ENCODE measurements at places on chromosomes 7 and 10.

DNA sequence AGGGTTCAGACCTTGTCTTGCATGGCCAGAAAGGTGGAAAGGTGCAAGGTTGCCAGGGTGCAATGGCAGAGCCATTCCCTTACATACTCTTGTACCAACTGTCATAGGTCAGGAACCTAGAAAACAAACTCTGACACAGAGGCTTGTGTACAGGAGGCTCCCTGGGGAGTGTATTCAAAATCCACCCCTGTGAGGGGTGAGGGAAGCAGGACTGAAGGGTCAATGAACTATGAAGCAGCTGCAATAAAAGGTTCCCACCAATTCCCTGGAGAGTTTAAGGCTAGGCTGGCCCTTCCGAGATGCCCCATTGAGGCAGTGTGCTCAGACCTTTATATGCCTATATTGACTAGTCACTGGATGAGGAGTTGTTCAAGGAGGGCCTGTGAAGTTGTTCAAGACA, 13.9 kb upstream of the CUZD1 start:
- DNase-seq = no peak

- no peak for DNase-seq
Measured at GRCh38 chr10:117884093-117884492, 162.6 kb downstream of the RAB11FIP2 start.

DNA sequence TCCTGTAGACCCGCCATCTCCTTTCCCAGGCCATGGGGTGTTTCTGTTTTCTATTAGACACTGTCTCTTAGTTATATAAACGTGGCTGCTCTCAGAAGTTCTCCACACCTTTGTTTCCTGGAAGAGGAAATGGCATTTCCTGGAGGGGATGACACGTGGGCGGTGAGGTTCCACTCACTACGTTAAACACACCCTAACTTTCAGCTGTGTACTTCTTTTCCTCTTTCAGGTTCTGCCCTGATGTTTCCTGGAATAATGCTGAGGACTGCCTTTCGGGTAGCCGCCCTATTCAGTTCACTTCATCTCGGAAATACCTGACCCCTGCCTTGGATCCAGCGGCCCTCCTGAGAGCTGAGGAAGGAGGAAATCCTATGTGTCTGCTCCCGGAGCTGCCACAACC, 3.4 kb upstream of the PRKCQ start:
- DNase-seq = peak; percentile 75

- DNase-seq = no peak
Measured at GRCh38 chr7:69656077-69656476, 57.8 kb downstream of the AUTS2 start.

- DNase-seq = no peak
Measured at GRCh38 chr7:116583653-116584052, 58.8 kb downstream of the CAV1 start.

DNA sequence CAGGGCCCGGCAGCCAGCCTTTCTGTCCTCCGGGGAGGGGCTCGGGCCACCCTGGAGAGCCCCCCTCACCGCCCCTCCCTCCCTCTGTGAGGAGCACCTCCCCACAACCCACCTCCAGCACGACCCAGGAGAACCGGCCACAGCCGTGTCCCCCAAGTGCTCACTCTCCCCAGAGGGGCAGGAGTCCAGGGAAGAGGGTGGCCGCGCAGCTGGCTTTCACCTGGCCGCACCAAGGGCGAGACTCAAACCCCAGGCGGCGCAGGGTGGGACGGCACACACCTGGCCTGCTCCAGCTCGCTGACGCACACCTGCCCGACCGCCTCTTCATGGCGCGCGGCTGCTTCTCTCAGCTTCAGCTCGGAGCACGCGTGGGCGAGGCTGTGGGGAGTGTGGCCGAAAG, 73.4 kb downstream of the CFAP46 start:
- no peak for DNase-seq

DNA sequence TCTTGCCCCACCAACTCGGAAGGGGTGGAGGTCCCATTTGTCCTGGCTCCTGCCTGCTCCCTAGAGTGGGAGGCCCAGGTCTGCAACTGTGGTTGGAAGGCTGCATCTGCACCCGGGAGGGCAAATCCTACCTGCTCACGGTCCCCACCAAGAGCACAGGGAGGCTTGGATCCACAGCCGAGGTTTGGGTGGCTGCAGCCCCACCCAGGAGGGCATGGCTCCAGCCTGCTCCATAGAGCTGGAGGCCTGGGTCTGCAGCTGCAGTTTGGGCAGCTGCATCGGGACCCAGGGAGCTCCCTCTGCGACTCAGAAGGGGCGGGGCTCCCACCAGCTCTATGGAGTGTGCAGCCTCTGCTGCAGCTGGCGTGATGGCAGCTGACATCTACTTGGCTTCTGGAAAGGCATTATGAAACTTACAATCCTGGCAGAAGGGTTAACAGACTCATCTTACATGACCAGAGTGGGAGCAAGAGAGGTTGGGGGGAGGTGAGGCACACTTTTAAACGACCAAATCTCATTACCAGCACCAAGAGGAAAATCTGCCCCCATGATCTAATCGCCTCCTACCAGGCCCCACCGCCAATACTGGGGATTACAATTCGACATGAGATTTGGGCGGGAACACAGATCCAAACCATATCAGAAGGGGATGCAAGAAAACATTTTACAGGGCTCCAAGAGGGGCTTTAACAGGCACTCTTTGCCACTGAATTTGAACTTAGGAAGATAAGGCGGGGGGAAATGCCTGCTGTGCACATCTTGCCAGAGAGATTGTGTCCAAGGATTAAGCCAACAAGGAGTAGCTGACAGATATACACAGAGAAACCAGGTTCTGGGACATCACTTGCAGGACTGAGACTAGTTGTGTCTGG, 8.2 kb upstream of the BLVRA start:
- no peak for DNase-seq

DNA sequence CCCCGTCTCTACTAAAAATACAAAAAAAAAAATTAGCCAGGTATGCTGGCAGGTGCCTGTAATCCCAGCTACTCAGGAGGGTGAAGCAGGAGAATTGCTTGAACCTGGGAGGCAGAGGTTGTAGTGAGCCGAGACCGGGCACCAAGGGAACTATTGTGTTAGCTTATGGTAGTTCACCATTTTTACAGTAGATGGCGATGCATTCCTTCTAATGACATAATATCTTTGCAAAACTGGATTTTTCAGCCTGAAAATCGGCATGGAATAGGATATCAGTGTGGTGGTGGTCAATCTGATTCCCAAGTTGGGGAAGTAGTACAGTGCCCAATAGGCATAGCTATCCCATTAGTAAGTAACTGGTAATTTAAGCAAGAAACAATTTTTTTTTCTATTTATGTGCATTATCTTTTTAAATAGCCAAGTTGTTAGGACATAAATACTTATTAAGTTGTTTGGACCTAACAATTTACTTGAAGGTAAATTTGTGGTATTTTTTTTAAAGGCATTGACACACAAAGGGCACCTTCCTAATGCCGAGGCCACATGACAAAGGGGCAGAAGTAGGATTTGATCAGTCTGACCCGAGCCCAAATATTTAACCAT, 17.6 kb upstream of the IMPDH1 start:
- no peak for DNase-seq

- no peak for DNase-seq
Measured at GRCh38 chr7:46537191-46537905, 616.3 kb upstream of the IGFBP3 start.

DNA sequence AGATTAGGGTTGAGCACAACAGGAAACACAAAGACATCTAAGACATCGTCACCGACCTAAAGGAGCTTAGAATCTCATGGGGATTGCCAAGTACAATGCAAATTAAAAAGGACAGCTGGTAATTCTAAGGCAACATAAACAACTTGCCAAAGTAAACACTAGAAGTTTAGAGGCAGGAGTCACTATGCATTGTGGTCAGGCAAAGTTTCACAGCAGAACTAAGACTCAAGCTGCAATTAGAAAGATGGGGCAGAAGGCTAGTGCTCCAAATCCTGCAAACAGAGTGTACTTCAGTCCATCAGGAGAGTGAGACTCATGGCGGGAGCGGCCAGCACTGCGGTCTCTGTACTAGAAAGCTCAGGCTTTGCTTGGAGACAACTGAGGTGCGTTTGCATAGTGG, 52.7 kb downstream of the HIPK2 start:
- DNase-seq = peak; percentile 69

DNA sequence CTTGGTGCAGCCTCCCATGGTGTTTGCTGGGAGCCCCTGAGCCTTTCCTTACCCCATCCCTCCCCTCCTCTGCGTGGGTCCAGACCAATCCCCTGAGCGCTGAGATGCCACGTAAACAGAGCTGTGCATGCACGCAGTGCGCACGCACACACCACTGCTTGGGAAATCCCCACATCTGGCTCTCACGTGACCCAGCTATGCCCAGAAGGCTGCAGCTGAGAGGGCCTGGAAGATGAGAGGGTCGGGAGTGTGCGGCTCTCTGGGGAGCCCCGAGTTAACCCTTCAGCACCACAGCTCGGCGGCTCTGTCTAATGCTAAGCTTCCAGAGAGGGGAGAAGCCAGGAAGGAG, 177.2 kb downstream of the SH3PXD2A start:
- DNase-seq = peak; percentile 97

DNA sequence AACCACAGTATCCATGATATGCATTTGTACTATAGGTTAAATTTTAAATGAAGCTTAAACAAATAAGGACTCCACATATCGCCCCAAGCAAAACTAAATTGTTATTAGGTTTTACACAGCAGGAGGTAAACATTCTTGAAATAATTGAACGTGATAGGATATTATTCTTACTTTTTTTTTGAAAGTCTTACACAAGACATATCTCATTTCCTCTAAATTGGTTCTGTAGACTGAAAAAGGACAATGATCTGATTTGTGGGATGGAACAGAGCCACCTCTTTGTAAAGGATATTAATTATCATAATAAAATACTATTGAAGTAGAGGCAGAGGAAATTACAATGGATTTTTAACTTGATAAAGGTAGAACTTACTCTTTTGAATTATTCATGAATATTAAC, 155.1 kb upstream of the SEMA3D start:
- DNase-seq = no peak

DNA sequence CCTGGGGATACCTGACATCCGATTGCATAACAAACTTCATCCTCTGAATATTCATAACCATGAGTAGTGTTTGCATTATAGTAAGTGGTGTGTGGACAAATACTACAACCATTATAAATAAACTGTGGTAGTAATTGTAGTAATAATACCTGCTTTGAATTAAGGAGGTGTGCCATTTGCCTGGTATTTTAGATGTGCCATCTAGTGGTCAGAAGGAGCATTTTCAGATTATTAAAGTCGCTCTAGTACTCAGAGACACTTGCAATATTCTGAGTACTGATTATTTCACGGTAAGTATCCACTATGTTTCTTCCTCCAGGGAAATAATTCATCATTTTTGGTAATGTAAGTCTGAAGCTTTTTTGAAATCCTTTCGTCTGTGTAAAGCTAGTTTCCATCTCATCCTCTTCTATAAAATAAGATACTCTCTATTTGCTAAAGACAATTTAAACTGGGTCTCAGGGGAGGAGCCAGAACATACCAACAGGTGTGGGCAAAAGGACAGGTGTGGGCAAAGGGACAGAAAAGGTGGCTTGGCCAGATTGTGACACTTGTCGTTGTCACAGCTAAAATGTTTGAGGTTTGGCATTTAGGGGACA, 115.3 kb upstream of the WDR11 start:
- DNase-seq = no peak

DNA sequence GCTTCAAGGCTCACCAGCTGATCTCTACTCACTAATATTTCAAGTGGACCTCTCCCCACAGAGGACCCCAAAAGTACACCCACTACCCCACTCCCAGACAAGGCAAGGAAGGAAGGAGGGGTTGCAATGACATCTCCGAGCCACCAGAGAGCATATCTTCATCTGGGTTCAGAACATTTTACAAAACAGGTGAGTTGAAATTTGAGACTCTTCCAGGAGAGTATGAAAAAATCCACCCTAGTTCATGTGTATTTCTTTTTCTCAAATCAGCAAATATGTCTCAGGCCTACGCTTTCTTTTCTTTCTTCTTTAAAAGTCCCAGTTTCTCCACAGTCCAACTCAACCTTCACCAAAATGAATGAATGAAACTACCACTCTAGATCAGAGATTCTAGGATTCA, 61.9 kb downstream of the SGMS1 start:
- no peak for DNase-seq

- no peak for DNase-seq
Measured at GRCh38 chr10:82409671-82410070, 534.7 kb downstream of the NRG3 start.

- DNase-seq = no peak
Measured at GRCh38 chr10:58179238-58179637, 88.5 kb downstream of the IPMK start.

GRCh38 chr10:35780970-35781642, 139.0 kb upstream of the FZD8 start:
- no peak for DNase-seq

DNA sequence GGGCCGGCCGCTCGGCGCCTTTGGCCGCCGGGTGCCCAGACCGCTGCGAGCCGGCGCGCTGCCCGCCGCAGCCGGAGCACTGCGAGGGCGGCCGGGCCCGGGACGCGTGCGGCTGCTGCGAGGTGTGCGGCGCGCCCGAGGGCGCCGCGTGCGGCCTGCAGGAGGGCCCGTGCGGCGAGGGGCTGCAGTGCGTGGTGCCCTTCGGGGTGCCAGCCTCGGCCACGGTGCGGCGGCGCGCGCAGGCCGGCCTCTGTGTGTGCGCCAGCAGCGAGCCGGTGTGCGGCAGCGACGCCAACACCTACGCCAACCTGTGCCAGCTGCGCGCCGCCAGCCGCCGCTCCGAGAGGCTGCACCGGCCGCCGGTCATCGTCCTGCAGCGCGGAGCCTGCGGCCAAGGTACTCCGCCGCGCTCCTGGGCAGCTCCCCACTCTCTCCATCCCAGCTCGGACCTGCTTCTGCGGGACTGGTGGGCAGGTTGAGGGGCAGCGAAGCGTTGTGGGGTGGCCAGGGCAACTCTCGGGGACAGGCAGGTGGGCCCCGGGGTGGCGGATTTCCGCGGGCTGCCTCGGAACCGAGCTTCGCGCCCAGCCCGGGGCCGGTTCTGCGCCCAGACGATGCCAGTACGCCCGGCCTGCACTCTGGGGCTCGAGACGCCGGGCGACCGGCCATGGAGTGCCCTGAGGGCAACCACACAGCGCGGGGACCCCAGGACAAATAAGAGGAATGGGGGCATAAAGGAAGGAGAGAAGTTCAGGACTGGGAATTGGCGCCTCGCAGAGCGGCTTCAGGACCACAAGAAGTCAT, 578 bp downstream of the HTRA1 start:
- DNase-seq = peak; percentile 90

GRCh38 chr10:106559442-106559841, 605.1 kb downstream of the SORCS1 start:
- no peak for DNase-seq

DNA sequence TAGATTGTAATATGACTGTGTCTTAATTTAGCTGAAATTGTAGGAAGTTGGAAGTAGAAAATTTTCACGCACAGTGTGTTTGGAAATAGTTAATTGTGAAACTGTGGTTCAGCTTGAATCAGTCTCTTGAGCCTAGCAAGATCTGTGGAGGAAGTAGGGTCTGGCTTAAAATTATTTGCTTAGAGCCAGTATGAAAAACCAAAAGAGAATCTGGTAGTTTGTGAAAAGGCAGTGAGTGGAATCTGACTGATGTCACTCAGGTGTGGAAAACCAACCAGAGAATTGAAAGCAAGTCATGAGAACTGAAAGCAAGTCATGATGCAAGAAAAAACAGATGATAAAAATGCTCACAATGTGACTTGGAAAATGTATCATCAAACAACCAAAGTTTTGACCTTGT, 11.5 kb downstream of the LIPJ start:
- DNase-seq = no peak

- peak; percentile 85 for DNase-seq
Measured at GRCh38 chr10:79348640-79348988, 1.3 kb downstream of the PPIF start.

GRCh38 chr7:151099486-151100211, 13.4 kb downstream of the AGAP3 start:
- no peak for DNase-seq

GRCh38 chr10:48490946-48491345, 113.9 kb downstream of the ARHGAP22 start:
- no peak for DNase-seq

- no peak for DNase-seq
Measured at GRCh38 chr10:128476368-128476725, 350.1 kb upstream of the MKI67 start.

Measured in lower leg skin (tissue), 4 donors.